ENCODE measurements at places on chromosomes 3 and 15. TPM values are rescaled to one million over a fixed set of nuclear protein-coding genes. Genes with fewer than 3 reads are reported as not detected.

The PPIP5K1 gene
- 32.3 TPM for total RNA-seq

The FBXW12 gene
- not detected for total RNA-seq

The GOLGA6D gene
- not detected for total RNA-seq

The PDCD6IP gene
- total RNA-seq: 485 TPM

The CMTM7 gene
- 35.0 TPM for total RNA-seq

The BLM gene
- total RNA-seq: 21.3 TPM

The PRKCD gene
- total RNA-seq: 5.8 TPM

The CEP70 gene
- total RNA-seq: 13.3 TPM

The LRTM1 gene
- total RNA-seq: not detected

The TLR9 gene
- total RNA-seq: under 0.01 TPM

The MKRN2OS gene
- total RNA-seq: not detected

The CYP11A1 gene
- not detected for total RNA-seq

The RAD18 gene
- 32.7 TPM for total RNA-seq

The HGD gene
- total RNA-seq: 0.13 TPM

The UPK1B gene
- not detected for total RNA-seq

The RASGRF1 gene
- total RNA-seq: not detected

The SATB1 gene
- 15.7 TPM for total RNA-seq

The SCAMP5 gene
- total RNA-seq: 16.9 TPM

The SLITRK3 gene
- not detected for total RNA-seq

The P2RY12 gene
- total RNA-seq: not detected

The LRRC15 gene
- not detected for total RNA-seq
